ENCODE measurements at places on chromosomes 16 and 17. TPM values are rescaled to one million over a fixed set of nuclear protein-coding genes. Genes with fewer than 3 reads are reported as not detected.

GRCh38 chr16:71746442-71747046 is 22.0 kb upstream of the PHLPP2 start:
- DNase-seq, result peak; percentile 43
- no peak overlapping the region for H3K27ac ChIP-seq
- H3K36me3 ChIP-seq, result peaks cover 14% of the 10 kb centered on the region

Gene TBC1D3D
- polyA plus RNA-seq, result not detected

Gene ABCC11
- polyA plus RNA-seq, result not detected

DNA sequence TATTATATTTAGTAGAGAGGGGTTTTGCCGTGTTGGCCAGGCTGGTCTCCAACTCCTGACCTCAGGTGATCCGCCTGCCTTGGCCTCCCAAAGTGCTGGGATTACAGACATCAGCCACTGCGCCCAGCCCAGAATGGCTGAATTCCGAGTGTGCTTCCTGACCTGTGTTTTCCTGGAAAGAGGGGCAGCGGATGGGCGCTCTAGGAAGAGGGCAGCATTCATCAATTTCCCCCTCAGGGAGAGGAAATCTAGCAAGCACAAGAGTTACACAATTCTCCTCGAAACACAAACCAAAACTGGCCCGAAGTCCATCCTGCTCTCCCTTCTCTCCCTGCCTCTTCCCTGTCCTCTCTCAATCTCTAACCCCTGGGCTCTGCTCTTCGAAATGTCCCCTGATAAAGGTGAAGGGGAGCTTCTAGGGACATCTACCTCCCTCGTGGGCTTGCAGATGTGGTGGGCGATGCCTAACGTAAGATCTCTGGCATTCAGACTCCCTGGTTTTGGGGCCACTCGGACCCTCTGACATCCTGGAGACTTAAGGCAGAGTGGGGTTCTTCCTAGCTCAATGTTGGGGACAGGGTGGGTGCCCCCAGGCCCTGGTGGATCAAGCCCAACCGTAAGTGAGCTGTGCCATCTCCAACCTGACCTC is 1.0 kb downstream of the IL27 start:
- H3K27me3 ChIP-seq, result no peaks in the 10 kb centered on the region
- DNase-seq, result no peak
- H3K4me1 ChIP-seq, result peaks cover 13% of the 10 kb centered on the region
- no peaks in the 10 kb centered on the region for H3K36me3 ChIP-seq

Gene TMEM238L
- polyA plus RNA-seq, result not detected

- H3K4me3 ChIP-seq, result no peak overlapping the region
- H3K4me1 ChIP-seq, result no peaks in the 10 kb centered on the region
- no peaks in the 10 kb centered on the region for H3K27me3 ChIP-seq
- no peak overlapping the region for H3K27ac ChIP-seq
- H3K36me3 ChIP-seq, result no peaks in the 10 kb centered on the region
These were observed 51.8 kb downstream of the LYRM1 start for GRCh38 chr16:20952139-20952920.

GRCh38 chr17:78771758-78772382 is 10.2 kb downstream of the CYTH1 start:
- peaks cover 88% of the 10 kb centered on the region for H3K4me1 ChIP-seq
- no peaks in the 10 kb centered on the region for H3K36me3 ChIP-seq
- DNase-seq, result no peak
- peak overlapping the region; percentile 21 for H3K27ac ChIP-seq
- H3K27me3 ChIP-seq, result no peaks in the 10 kb centered on the region

- H3K36me3 ChIP-seq, result no peaks in the 10 kb centered on the region
- H3K27ac ChIP-seq, result no peak overlapping the region
- DNase-seq, result no peak
- H3K4me3 ChIP-seq, result no peak overlapping the region
- no peaks in the 10 kb centered on the region for H3K27me3 ChIP-seq
These were observed 916.9 kb upstream of the SOX9 start for GRCh38 chr17:71203953-71204352.
